CD4-positive, alpha-beta T cell treated with Interleukin-15 for 4 hours (primary cell): ENCODE measurements at places on chromosomes 4 and X.

- DNase-seq, result no peak
Measured at GRCh38 chr4:64417974-64418373, 8.7 kb upstream of the TECRL start.

- no peak for DNase-seq
Measured at GRCh38 chr4:131426023-131426758, 1722.9 kb upstream of the PCDH10 start.

DNA sequence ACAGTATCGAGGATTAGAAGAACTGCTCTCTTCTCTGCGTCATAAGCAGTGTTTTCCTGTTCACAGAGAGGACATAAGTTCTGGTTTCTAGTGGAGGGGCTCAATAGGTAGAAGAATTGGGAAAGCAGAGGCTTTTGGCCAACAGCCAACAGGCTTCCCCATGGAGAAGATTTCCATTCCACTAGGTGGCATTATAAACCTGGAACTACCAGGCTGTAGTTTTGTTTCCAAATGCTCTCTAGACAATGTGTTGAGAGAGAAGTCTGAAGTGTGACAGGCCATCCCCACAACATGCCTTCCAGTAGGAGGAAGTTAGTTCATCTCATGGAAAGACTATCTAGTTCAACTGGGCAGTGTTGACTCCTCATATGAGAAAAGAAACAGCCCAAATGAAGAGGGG, 63.8 kb upstream of the ANXA10 start:
- DNase-seq, result no peak

DNA sequence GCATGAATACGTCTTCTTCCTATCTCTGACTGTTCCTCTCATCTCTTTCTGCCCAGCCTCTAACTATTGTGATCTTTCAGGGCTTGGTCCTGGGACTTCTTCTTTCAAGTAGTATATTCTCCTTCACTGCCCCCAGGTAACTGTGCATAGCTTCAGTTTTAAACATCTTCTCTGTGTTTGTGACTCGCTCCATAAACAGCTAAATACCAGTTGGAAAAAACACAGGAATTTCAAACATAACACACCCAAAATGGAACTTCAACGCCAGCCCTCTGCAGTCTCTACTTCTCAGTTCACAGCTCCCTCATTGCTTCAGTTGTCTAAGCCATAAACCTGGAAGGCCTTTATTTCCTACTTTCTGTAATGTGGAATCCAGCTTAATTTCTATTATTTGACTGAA, 16.6 kb downstream of the TRIML2 start:
- no peak for DNase-seq

DNA sequence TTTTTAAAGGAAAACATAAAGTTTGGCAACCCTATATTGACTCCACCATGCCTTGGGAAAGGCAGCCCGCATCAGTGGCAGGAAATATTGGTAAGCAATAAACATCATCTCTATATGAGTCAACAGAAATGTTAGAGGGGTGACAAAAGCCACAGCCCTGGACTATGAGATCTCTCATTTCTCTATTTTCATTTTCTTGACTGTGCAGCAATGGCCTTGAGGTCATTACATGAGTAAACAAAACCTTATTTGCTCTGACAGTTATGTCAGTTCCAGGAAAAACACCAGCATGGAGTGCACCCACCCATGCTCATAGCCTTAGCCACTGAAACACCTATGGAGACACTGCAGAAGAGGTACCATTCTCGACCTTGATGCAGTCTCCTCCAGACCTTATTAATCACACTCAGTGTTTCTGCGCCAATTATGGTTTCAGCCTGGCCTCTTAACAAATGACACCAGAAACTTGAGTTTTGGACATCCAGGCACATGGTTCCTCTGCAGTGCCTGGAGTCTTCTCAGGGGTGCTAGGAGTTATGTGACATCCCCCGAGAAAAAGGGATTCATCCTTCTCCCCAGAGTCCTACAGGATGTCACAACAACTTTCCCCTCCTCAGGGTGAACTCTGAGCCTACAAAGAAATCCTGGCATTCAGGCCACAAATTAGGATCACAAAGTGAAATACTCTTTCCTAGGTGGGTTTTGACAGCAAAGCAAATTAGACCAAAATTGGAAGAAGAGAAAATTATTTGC, 16.0 kb upstream of the HPGD start:
- no peak for DNase-seq

- DNase-seq, result no peak
Measured at GRCh38 chrX:50067435-50068284, 133.1 kb downstream of the AKAP4 start.

DNA sequence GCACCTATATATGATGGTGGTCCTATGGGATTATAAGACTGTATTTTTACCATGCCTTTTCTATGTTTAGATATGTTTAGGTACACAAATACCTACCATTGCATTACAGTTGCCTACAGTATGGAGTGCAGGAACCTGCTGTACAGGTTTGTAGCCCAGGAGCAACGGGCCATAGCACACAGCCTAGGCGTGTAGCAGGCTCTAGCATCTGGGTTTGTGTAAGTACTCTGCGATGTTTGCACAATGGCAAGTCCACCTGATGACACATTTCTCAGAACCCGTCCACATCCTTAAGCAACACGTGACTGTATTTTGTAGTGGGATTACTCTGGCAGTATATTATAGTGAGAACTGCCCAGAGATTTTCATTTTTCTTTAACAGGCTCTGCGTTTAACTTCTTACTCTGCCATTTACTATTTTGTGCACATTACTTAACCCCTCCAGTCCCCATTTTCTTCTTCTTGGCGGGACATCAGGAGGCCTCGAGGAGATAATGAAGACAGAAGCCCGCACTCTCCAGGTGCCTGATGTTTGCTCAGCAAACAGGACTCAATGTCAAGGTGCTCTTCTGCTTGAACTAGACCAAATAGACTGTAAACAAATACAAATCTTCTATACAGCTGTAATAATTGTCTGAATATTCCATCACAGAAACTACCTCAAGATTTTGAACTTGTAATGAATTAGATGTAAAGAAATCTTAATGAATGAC, 102.0 kb upstream of the PDLIM3 start:
- no peak for DNase-seq

GRCh38 chrX:103797691-103798090, 21.1 kb downstream of the PLP1 start:
- DNase-seq, result no peak

- no peak for DNase-seq
Measured at GRCh38 chr4:13642170-13642950, 14.8 kb upstream of the BOD1L1 start.

DNA sequence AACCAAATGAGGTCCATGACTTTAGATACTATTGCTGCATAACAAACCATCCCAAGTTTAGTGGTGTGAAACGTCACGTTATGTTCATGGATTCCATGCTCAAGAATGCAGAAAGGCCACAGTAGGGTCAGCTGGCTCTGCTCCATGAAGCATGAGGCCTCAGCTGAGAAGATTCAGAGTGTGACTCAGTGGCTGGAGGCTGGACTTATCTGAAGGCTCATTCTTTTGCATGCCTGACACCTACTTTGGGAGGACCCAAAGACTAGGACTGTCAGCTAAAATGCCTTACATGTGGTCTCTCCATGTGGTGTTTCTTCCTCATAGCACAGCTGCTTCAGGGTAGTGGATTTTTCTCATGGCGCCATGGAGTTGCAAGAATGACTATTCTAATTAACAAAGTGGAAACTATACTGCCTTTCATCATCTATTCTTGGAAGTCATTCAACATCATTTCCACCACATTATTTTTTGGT, 11.5 kb upstream of the CCDC149 start:
- no peak for DNase-seq

DNA sequence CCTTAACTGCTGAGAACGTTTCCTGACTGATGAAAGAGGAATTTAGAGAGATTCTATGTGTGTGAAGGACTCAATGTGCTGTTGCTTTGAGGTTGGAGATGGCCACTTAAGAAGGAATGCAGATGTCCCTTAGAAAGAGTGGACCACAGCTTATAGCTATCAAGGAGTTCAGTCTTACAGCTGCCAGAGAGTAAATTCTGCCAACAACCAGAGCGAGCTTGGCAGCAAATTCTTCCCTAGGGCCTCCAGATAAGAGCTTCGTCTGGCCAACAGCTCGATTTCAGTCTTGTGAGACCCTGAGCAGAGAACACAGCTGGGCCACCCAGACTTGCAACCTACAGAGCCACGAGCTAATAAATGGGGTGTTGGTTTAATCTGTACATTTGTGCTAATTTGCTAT, 21.8 kb downstream of the MID1 start:
- DNase-seq, result no peak

- DNase-seq, result no peak
Measured at GRCh38 chr4:26670903-26671537, 87.1 kb downstream of the TBC1D19 start.

- DNase-seq, result no peak
Measured at GRCh38 chr4:20362148-20362547, 110.4 kb downstream of the SLIT2 start.

GRCh38 chrX:134537179-134537955, 77.4 kb downstream of the HPRT1 start:
- no peak for DNase-seq

DNA sequence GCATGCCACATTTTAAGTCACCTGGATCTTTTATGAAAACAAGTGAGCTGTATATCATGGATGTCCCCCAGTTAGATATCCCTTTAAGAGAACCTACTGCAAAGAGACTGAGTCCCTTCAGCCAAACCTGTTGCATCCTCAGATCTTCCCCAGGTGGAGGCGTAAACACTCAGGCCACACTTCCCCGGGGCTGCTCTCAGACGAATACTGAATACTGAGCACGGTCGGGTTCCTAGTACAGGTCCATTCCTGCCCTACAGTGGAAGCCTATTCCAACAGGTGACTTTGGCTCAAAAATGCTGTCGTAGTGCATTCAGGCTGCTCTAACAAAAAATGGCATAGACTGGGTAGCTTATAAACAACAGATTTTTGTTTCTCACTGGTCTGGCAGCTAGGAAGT, 320.2 kb upstream of the CLNK start:
- DNase-seq, result no peak

DNA sequence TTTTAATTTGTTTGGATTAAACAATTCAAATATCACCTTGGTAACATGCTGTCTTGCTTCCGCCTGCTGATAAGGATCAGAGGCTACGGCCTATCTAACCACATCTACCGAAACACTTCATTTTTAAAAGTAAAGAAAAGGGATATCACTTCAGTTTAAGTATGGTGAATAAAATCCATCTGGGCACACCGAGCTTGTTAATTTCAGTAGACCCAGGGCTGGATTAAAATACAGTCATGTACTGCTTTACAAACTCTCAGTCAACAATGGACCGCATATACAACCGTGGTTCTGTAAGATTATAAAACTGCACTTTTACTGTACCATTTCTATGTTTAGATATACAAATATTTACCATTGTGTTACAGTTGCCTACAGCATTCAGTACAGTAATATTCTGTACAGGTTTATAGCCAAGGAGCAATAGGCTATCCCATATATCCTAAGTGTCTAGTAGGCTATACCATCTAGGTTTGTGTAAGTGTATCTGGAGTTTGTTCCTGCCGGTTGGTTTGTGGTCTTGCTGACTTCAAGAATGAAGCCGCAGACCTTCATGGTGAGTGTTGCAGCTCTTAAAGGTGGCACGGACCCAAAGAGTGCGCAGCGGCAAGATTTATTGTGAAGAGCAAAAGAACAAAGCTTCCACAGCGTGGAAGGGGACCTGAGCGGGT, 40.0 kb downstream of the SEPTIN11 start:
- DNase-seq, result peak; percentile 78

DNA sequence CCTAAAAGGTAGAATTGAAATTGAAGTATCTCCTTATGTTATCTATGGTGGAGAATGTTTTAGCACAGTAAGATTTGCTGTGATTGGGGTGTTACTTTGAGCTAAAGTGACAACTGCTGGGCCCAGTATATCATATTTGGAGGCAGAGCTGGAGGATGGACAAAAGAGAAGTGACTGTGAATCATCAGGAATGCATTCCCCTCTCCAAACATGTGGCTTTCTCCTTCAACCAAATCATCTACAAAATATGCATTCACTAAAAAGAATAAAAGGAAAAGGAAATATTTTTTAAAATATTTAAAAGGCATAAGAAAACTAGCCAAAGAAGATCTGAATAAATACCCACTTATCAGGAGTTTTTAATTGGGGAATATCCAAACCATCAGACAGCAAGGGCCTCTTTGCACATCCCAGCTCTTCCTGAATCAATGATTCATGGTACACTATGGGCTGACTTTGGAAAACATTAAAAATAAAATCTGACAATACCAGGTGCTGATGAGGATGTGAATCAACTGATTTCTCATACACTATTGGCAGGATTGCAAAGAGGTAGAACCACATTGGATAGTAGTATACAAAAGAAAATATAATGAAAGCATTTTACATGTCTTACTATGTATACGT, 671.7 kb upstream of the NR3C2 start:
- DNase-seq, result no peak

- no peak for DNase-seq
Measured at GRCh38 chr4:96755569-96756484, 915.9 kb downstream of the PDHA2 start.

DNA sequence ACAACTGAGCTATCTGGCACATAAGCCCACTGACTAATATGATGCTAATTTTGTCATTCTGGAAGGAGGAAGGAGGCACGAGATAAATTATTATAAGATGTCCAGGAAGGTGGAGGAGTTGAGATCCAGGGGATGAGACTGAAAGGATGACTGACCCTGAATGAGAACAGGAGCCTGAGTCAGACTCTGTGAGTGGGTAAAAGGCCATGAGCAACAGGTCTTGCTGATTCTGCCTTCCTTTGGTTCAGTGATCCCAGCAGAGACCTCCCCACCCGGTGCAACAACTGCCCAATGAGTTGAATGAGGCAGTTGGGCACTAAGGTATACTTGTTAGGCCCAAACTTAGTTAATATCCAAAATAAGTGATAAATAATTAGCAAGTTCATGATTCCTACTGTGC, 238.1 kb upstream of the GPC4 start:
- no peak for DNase-seq

DNA sequence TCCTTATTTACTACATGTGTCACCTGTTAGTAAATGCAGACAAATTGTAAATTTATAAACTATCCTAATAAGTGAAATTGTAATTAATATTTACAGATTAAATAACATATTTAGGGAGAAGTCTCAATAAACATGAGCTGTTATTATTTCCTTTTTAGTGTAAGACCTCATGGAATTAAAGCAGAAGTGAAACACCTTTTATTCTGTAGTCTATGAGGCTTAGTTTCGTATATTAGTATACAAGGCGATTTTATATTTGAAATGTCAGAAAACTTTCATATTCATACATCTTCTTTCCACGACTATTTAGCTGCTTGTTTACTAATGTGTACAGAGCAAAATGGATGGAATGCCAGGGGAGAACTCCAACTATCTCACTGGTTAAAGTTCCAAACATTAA, 414.4 kb downstream of the ARHGAP24 start:
- no peak for DNase-seq

GRCh38 chr4:7771056-7771455, 168.6 kb downstream of the AFAP1 start:
- peak; percentile 44 for DNase-seq
